ENCODE measurements at places on chromosomes 16 and 17.

DNA sequence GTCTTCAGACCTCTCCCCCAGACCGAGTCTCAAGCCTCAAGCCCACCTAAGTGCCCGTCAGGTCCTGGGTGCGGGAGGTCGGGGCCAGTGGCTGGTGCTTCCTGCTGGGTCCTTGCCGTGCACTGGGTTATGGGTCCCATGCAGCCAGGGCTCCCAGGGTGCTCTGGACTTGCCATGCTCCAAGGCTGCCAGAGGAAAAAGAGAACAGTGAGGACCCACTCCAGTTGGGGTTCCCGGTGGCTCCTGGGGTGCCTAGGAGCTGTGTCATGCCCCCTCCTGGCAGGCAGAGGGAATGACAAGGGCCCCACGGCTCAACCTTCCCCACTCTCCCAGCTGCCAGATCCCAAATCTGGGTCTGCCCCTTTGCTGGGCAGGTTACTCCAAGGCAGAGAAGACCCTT lies 3.8 kb downstream of the SNX20 start:
- no peak for DNase-seq

GRCh38 chr17:68732301-68732749 lies 131.2 kb upstream of the FAM20A start:
- no peak for DNase-seq

DNA sequence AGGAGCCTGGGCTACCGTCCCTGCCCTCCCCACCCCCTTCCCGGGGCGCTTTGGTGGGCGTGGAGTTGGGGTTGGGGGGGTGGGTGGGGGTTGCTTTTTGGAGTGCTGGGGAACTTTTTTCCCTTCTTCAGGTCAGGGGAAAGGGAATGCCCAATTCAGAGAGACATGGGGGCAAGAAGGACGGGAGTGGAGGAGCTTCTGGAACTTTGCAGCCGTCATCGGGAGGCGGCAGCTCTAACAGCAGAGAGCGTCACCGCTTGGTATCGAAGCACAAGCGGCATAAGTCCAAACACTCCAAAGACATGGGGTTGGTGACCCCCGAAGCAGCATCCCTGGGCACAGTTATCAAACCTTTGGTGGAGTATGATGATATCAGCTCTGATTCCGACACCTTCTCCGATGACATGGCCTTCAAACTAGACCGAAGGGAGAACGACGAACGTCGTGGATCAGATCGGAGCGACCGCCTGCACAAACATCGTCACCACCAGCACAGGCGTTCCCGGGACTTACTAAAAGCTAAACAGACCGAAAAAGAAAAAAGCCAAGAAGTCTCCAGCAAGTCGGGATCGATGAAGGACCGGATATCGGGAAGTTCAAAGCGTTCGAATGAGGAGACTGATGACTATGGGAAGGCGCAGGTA lies 762 bp downstream of the CDK12 start:
- peak; percentile 36 for DNase-seq

GRCh38 chr17:35313875-35314409 lies 59.5 kb downstream of the SLFN11 start:
- DNase-seq, result peak; percentile 68

DNA sequence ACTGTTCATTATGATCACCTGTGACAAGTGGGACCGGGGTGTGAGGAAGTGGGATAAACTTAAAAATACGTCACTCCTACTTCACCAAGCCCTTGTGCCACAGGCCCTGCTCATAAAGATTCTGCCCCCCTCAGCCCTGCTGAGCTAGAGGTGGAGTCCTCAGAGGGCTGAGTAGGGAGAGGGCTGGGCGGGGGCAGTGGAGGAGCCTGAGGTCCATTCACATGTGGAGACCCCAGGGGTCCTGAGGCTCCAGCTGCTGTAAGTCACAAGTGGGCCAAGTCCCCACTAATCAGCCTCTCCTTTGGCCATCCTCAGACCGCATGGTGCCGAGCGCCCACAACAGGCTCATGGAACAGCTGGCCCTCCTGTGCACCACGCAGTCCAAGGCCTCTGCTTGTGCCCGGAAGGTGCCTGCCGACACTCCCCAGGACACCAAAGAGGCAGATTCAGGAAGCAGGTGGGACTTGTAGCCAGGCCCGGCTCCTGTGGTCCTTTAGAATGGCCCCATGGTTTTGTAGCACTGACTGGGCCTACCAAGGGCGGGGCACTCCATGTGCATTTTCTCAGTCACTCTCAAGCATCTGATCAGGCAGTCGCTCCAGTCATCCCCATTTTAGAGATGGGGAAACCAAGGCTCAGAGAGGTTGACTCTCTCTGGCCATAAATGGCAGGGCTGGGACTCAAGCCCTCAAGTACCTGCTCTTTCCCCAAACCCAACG lies 10.4 kb downstream of the DNAAF8 start:
- DNase-seq, result no peak

DNA sequence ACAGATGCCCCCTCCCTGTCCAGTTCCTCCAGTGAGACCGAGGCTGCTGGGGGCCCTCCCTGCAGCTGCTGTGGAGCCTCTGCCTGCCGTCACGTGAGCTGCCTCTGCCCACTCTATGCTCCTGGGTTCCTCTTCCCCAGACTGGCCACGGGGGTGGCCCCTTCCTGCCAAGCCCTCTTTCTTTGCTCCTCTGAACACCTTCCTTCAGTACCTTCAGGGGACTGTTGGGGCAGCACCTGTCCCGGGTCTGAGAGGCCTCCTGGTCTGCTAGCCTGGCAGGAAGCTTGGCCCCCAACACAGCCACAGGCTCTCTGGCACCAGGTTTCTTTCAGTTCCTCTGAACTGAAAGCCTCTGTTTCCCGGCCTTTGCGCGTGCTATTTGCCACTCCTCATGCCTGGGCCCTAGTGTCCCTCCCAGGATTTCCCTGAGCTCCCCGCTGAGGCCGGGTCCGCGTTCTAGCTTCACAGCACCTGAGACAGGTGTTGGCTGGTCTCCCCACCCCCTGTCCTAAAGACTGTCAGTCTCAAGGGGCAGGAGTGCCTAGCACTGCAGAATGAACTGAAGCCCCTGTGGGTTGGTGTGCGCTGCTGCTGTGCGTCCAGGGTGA lies 6.6 kb upstream of the ATP6V0C start:
- peak; percentile 67 for DNase-seq

- peak; percentile 81 for DNase-seq
Measured at GRCh38 chr16:7025616-7026190, 306.9 kb upstream of the RBFOX1 start.

GRCh38 chr16:66585481-66586239 lies 6.4 kb downstream of the CMTM2 start:
- no peak for DNase-seq

DNA sequence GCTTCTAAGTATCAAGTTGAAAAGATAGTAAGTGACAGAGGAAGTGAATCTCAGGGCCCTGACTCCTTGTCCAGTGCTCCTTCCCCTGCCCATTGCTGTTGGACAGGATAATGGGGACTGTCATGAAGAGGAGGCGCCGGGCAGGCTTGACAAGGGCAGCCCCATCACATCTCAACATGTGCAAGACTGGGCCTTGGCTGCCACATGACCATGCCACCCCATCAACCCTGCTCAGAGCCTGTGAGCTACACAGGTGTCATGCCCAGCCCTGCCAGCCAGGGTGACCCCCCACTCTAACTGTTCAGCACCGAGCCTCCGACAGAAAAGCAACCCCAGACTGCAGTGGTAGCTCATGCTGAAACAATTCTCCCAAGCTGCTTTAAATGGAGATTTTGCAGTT lies 171.6 kb downstream of the C16orf78 start:
- DNase-seq, result no peak

GRCh38 chr17:14019186-14019956 lies 49.9 kb upstream of the COX10 start:
- no peak for DNase-seq

GRCh38 chr17:73397856-73398540 lies 86.2 kb upstream of the CDC42EP4 start:
- DNase-seq, result no peak

DNA sequence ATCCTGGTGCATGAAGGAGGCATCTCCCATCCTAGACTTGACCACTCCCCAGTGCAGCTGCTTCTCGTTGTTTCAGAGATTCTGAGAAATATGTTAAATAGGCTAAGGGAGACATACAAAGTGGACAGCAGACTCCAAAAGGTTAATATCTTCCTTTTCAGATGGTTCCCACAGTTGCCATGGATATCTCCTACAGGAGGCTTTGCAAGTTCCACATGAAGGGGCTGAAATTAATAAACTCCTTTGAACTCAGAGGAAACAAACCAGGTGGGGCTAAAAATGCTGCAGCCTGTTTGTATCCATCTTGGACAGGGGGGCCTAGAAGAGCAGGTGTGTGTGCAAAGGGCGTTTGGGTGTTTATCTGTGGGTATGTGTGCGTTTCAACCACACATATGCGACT lies 257.4 kb upstream of the XYLT1 start:
- no peak for DNase-seq

- no peak for DNase-seq
Measured at GRCh38 chr17:21004016-21004930, 38.5 kb downstream of the USP22 start.

DNA sequence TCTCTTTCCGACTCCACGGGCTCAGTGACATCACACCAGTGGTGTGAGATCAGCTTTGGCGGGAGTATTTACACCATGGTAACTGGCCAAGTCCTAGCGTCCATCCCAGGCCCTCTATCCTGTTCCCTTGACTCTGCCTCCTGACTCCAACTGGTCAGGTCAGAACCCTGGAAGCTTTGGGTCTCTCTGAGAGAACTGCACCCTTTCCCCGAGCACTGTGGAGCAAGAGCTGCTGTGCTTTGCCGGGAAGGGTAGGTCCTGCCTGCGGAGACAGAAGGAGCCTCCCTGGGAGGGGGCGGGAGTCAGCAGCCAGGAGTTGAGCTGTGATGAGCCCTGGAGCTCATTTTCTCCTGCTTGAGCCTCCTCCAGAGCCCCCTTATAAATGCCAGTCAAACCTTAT lies 212.1 kb upstream of the TNRC6C start:
- no peak for DNase-seq

GRCh38 chr16:71479420-71479819 lies 9.7 kb downstream of the ZNF19 start:
- no peak for DNase-seq

DNA sequence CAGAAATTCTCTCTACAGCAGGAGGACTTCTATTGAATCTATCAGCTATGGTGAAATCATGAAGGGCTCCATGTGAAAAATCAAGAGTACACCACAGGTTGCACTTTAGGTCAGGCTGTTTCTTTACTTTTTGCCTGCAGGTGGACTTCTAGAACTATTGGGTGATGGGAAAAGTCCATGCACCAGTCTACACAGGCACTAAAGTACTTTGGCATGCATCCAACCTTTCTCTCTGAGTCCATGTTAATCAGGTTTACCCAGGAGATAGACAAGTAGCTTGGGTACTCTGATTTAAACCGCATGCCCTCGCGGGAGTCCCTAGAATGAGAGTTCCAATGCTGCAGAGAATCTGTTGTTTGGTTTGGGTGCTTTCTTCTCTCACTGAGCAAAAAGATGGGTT lies 9.1 kb upstream of the ANKFN1 start:
- no peak for DNase-seq

DNA sequence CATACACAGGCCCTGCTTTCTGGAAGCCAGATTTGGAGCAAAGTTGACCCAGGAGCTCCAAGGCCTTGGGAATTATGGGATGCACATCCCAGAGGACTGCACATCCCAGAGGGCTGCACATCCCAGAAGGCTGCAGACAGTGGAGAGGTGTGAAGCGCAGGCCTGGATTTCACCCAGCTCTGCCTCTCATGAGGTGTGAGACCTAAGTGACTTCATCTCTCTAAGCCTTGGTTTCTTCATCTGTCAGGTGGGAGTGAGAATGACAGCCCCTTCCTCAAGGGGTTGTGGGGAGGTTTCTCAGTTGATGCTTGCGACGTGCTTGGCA lies 102.3 kb downstream of the GSG1L start:
- no peak for DNase-seq

DNA sequence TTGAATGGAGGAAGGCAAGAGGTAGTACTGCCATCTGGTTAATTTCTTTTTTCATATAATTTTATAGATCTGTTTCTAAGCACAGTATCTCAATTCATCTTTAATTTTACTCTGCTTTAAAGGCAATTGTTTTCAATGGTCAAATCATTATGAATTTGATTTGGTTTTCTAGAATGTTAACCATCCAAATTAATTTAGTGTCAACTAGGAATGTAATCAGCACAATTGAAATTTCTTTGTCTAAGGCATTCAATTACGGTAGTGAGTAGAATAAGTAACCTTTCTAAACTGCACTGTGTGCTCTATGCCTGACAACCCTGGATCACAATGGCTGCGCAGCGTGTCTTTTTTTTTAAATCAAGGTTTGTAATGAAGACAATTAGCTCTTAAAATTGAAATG lies 44.3 kb downstream of the CACNG1 start:
- no peak for DNase-seq

DNA sequence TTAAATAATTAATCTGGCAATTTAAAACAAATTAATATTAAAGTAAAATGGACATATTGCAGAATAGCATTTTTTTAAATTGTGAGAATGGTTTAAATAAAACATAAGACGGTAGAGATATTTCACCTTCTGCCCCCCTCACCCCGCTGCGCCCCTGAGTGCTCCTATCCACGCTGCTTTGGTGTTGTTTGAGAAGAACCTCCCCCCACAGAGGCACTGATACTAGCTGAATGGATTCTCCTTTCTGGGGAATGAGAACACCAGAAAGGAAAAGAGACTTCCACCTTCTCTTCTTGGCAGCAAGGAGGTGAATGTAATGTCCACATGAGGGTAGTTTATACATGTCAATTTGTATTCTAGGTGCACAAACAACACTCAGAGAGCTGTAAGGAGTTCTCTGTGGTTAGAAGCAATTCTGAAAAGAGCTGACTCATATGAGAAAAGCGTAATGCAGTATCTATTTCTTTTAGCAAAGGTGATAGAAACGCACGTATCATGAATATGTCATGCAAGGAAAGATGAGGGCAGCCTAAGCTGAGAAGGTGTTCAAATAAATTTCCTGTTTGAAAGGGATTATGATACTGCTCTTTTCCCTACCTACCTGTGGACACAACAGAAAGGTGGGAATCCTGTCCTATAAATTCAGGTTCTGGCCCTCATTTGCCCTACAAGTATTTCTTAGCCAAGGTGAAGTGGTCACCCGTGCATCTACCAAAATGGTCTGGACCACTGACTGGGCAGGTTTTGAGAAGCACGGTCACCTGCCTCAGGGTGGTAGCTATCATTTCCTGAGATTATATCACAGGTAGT lies 126.9 kb downstream of the PARN start:
- DNase-seq, result no peak

DNA sequence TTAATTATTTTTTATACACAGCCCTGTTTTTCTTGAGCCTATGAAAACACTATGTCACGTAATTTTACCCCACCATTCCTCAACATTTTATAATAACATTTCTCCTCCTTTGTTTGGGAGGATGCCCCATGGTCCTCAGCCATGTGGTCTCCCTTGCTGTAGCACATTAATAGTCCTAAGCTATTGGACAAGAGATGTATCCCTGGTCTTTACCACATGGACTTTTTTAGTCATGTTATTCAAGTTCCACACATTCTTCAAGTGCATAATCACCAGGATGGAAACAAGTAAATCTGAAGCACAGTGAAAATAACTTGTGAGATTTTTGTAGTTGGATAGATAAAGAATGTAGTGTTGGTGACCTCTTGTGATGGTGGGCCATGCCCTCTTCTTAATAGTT lies 2.0 kb upstream of the KRTAP2-3 start:
- DNase-seq, result no peak
